ENCODE measurements at places on chromosomes 2 and 18. TPM values are rescaled to one million over a fixed set of nuclear protein-coding genes. Genes with fewer than 3 reads are reported as not detected.

DNA sequence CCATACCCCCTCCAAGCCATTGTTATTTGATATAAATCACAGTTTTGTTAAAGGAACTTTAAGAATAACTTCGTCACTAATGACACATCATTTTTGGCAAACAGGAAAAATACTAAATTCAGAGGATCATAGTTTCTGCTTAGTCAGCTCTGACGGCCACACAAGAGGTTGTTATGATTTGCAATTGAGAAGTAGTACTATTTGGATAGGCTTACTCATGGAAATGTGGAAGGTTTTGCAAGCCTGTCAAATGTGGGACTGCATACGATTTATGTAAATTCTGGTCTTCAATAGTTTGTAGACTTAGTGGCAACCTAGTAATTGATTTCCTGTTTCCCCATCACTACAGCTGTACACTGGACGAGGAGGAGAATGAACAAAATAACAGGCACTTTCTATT lies 108.1 kb downstream of the ARHGEF33 start:
- H3K27me3 ChIP-seq: no peaks in the 10 kb centered on the region
- no peaks in the 10 kb centered on the region for H3K4me1 ChIP-seq

TNS1 gene
- total RNA-seq: 1,949 TPM

DNA sequence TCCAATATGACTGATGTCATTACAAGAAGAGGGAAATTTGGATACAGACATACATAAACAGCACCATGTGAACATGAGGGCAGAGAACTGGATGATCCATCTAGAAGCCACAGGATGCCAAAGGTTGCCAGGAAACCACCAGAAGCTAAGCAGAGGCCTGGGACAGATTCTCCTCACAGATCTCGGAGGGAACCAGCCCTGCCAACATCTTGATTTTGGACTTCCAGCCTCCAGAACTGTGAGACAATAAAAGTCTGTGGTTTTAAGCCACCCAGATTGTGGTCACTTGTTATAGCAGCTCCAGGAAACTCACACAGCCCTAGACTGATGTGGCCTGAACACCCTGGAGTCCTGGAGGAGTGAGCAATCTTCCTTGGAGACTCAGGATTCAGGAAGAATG lies 351.6 kb downstream of the EIPR1 start:
- no peak overlapping the region for H3K4me3 ChIP-seq
- H3K4me1 ChIP-seq: no peaks in the 10 kb centered on the region
- no peak overlapping the region for H3K27ac ChIP-seq
- DNase-seq: no peak
- no peaks in the 10 kb centered on the region for H3K36me3 ChIP-seq
- H3K27me3 ChIP-seq: no peaks in the 10 kb centered on the region

HOXD3 gene
- total RNA-seq: 9.8 TPM

GKN2 gene
- not detected for total RNA-seq
